Hepatocyte (in vitro differentiated cells): ENCODE measurements at places on chromosomes 7 and 10.

DNA sequence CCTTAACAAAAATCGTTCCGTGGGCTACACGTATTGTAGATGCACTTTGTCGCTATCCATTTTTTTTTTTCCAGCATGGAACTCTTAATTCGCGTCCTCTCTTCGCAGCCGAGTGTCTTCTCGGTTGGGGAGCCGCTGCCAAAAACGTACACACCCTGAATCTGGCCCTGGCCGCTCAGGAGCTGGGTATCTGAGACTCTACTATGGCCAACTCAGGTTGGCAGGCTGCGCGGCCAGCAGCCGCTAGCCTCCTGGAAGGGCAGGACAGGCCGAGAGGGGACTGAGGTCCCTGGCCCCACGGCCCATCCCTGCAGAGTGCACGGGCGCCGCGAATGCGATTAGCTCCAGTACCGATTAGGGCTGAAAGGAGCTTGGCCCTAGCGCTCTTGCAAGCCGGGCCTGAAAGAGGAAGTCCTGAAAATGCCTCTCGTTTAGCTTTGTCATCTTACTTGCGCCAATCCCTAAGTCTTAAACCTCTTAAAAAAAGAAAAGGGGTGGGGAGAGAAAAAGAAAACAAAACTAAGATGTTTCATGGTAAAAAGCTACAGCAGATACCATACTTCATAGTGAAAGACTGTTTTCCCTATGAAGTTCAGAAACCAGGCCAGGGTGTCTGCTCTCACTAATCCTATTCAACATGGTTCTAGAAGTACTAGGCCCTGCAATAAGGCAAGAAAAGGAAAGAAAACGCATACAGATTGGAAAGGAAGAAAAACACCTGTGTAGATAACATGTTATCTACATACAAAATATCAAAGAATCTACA, 113.2 kb upstream of the RHEB start:
- peaks cover 11% of the 10 kb centered on the region for H3K4me1 ChIP-seq
- peak overlapping the region; percentile 96 for H3K27ac ChIP-seq
- peak; percentile 48 for DNase-seq
- no peaks in the 10 kb centered on the region for H3K36me3 ChIP-seq
- H3K27me3 ChIP-seq = no peaks in the 10 kb centered on the region
- peak overlapping the region; percentile 35 for H3K4me3 ChIP-seq

- no peak overlapping the region for H3K4me3 ChIP-seq
- H3K27ac ChIP-seq = no peak overlapping the region
- DNase-seq = no peak
- H3K27me3 ChIP-seq = peaks cover 1% of the 10 kb centered on the region
- H3K4me1 ChIP-seq = peaks cover 8% of the 10 kb centered on the region
Observed at GRCh38 chr10:102402512-102402896, 7.0 kb downstream of the NFKB2 start.

DNA sequence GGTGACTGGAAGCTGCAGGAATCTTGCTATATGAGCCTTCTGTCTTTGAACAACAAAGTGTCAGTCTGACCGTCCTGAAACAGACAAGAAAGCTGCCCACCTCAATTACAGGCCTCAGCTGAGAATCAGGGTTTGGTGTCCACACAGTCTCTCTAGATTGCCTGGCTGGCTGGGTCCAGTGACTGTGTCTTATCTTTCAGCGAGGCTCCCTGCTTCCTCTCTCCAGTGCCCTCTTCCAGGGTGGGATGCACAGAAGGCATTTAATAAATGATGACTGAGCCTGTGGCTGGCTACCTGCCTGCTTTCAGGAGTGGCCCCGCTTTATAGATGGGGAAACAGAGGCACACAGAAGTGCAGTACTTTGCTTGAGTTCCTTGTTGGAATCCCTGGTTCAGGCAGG, 27.4 kb downstream of the FGF8 start:
- H3K4me1 ChIP-seq = peaks cover 11% of the 10 kb centered on the region
- H3K27ac ChIP-seq = no peak overlapping the region
- no peaks in the 10 kb centered on the region for H3K27me3 ChIP-seq
- H3K36me3 ChIP-seq = no peaks in the 10 kb centered on the region
- no peak overlapping the region for H3K4me3 ChIP-seq
- DNase-seq = no peak

- H3K27ac ChIP-seq = peak overlapping the region; percentile 65
- no peaks in the 10 kb centered on the region for H3K27me3 ChIP-seq
- H3K4me3 ChIP-seq = no peak overlapping the region
- H3K36me3 ChIP-seq = no peaks in the 10 kb centered on the region
- DNase-seq = peak; percentile 75
Observed at GRCh38 chr10:124153023-124153826, 59.8 kb upstream of the CHST15 start.

GRCh38 chr7:142301299-142301698, 43.4 kb upstream of the PRSS58 start:
- H3K4me1 ChIP-seq = no peaks in the 10 kb centered on the region
- no peaks in the 10 kb centered on the region for H3K36me3 ChIP-seq
- H3K27me3 ChIP-seq = peaks cover 3% of the 10 kb centered on the region
- no peak for DNase-seq
- H3K4me3 ChIP-seq = no peak overlapping the region
- no peak overlapping the region for H3K27ac ChIP-seq

GRCh38 chr7:110397927-110398660, 692.8 kb upstream of the LRRN3 start:
- H3K27me3 ChIP-seq = no peaks in the 10 kb centered on the region
- no peak overlapping the region for H3K27ac ChIP-seq
- no peak for DNase-seq
- H3K4me3 ChIP-seq = no peak overlapping the region
- H3K4me1 ChIP-seq = no peaks in the 10 kb centered on the region

DNA sequence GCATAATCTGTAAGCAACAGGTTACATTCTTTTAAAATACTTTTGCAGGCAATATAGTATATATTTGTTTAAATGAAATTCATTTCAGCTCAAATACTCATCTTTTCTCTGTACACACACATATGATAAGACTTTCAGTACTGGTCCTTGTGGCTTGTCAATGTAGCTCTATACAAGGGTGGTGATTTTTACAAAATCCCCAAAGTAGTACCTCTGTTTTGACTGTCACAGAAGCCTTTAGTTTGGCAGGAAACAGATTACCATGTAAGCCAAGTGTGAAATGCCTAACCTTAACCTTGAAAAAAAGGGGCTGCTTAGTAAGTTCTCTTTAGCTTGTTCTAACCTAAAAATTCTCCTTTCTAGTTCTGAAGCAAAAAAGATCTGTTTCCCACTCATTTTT, 87.9 kb downstream of the KCND2 start:
- H3K36me3 ChIP-seq = no peaks in the 10 kb centered on the region
- DNase-seq = no peak

GRCh38 chr7:73671322-73671661, 3.7 kb downstream of the VPS37D start:
- no peaks in the 10 kb centered on the region for H3K36me3 ChIP-seq
- DNase-seq = no peak
- H3K4me3 ChIP-seq = no peak overlapping the region
- H3K27me3 ChIP-seq = no peaks in the 10 kb centered on the region
- peaks cover 8% of the 10 kb centered on the region for H3K4me1 ChIP-seq
- no peak overlapping the region for H3K27ac ChIP-seq

DNA sequence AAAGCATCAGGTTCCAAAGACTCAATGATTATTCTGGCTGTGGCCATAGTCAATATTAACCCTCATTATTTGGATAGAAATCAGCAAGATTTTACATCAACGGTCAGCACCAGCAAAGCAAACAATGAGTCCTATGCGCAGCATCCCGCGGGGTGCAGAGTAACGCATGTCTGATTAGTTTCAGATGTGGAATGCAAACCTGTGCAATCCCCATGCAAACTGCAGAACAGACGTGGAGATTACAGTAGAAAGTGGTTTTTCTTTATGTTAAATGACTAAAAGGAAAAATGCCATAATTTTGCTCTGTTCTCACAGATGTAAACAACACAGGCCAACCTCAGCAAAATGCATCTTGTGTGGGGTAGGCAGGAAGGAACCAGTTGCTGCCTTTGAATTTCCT, 258.1 kb upstream of the GRB10 start:
- DNase-seq = no peak
- H3K27ac ChIP-seq = no peak overlapping the region
- no peaks in the 10 kb centered on the region for H3K36me3 ChIP-seq
- H3K4me3 ChIP-seq = no peak overlapping the region
- peaks cover 2% of the 10 kb centered on the region for H3K4me1 ChIP-seq
- H3K27me3 ChIP-seq = no peaks in the 10 kb centered on the region

DNA sequence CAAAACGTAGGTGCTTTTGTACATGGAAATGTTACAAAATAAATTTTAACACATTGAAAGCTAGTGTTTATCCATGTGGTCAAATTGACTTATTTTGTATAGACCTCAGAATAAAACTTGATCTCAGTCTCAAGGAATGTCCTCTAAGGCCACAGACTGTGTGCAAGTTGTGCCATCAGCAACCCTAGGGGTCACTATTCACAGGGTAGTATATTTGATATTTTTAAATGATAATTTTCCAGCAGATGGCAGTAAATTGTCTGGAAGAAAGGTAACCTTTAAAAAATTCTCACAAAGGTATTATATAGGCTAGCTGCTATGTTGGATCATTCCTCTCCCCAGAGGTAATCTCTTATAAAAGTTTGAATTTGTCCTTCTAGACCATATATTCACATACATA, 12.9 kb upstream of the SNX10 start:
- H3K4me3 ChIP-seq = no peak overlapping the region
- no peaks in the 10 kb centered on the region for H3K4me1 ChIP-seq
- H3K36me3 ChIP-seq = no peaks in the 10 kb centered on the region
- DNase-seq = no peak
- no peaks in the 10 kb centered on the region for H3K27me3 ChIP-seq

DNA sequence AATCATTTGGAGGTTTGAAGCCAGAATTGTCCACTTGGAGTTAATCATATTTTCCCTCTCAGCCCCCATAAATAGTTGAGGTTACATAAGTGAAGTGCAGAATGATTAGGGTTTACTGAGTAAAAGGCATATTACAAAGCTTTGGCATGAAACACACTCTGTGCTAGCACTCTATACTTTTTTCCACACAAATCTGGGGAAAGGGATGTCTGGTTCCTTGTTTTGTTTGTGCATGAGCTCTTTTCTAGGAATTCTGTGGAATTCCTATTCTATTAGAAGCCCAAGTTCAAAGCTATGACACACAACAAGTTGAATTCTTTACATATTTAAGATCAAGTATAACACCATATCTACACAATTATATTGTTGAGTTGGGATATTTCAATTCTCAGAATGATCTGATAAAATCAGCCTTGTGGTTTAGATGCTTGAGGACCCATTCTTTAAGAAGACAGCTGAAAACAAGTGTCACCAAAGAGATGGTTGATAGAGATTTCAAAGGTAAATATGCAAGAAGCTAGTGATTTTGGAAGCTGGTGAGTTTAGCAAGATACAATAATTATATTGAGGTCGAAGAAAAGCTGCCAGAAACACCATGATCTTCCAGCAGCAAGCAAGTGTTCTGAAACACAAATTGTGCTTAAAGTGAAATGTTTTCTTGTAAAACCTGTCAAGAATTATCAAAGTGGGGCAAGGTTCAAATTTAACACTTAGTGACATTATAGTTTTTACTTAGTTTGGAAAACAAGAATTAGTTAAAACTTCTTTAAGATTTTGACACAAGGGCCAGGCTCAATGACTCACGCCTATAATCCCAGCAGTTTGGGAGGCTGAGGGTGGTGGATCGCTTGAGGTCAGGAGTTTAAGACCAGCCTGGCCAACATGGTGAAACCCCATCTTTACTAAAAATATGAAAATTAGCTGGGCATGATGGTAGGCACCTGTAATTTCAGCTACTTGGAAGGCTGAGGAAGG, 122.6 kb downstream of the INHBA start:
- H3K4me3 ChIP-seq = no peak overlapping the region
- no peaks in the 10 kb centered on the region for H3K36me3 ChIP-seq
- no peak for DNase-seq
- no peak overlapping the region for H3K27ac ChIP-seq
- no peaks in the 10 kb centered on the region for H3K27me3 ChIP-seq
- no peaks in the 10 kb centered on the region for H3K4me1 ChIP-seq

DNA sequence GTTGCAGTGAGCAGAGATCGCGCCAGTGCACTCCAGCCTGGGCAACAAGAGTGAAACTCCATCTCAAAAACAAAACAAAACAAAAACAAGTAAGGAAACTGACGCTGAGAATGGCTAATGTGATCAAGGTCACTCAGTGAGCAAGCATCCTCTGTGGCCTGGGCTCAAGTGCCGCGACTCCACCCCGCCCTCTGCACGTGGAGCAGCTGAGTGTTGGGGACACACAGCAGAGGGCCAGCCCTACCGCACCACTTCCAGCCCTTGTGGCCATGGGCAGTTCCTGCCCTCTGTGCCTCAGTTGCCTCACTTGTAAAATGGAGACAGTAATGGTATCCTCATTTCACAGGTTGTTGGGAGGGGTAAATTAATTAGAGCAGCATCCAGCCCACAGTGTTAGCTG, 21.0 kb upstream of the OPALIN start:
- H3K27ac ChIP-seq = no peak overlapping the region
- H3K4me3 ChIP-seq = no peak overlapping the region
- H3K27me3 ChIP-seq = no peaks in the 10 kb centered on the region
- no peaks in the 10 kb centered on the region for H3K36me3 ChIP-seq
- no peak for DNase-seq

DNA sequence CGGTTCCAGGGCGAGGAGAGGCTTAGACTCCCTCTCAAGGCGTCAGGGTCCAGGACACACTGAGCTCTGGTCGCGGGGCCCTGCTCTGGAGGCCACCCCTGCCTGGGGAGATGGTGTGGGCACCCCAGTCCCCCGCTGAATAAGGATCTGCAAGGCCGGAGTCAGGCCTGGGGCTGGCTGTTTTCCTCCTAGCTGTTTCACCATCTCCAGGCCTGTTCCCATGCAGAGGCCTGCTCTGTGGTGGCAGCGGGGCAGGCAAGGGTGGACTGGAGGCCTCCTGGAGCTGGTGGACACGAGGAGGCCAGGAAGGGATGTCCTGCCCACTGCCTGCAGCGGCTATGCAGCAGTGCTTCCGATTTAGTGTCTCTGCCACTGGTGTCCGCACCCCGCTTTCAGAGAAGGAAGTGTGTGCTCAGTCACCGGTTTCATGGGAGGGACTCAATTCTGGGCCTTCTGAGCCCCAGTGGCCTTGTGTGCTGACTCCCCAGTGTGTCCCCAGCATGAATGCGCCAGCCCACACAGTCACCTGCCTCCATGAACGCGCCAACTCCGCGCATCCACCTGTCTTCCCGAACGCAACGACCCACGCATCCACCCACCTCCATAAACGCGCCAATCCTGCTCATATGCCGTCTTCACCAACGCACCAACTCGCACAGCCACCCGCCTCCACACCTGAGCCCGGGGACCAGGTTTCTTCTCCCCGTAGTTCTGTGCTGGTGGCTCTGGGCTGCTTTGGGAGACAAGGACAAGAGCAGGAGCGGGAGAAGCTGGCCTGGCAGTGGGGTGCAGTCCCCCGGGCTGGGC, 14.5 kb upstream of the GPR146 start:
- DNase-seq = no peak
- H3K4me1 ChIP-seq = peaks cover 14% of the 10 kb centered on the region
- no peaks in the 10 kb centered on the region for H3K36me3 ChIP-seq
- no peaks in the 10 kb centered on the region for H3K27me3 ChIP-seq
- no peak overlapping the region for H3K4me3 ChIP-seq

GRCh38 chr7:36958111-36958733, 233.9 kb upstream of the AOAH start:
- H3K4me3 ChIP-seq = no peak overlapping the region
- no peaks in the 10 kb centered on the region for H3K27me3 ChIP-seq
- DNase-seq = no peak
- no peaks in the 10 kb centered on the region for H3K36me3 ChIP-seq
- H3K4me1 ChIP-seq = no peaks in the 10 kb centered on the region
